Hematopoietic multipotent progenitor cell (in vitro differentiated cells): ENCODE measurements at places on chromosomes 11 and 22.

DNA sequence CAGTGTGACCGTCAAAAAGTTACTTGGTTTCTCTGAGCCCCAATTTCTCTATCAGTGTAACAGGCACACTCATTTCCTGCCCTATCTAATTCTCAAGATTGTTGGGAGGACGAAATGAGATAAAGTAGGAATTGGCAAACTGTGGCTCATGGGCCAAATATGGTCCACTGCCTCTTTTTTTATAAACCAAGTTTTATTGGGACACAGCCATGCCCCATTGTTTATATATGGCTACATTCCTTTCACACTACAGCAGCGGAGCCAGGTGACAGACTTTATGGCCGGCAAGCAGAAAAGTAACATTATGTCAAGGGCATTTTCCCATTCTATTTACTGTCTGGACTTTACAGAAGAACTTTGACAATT is 116.7 kb upstream of the TIMP3 start:
- DNase-seq = no peak

- DNase-seq = no peak
These were observed 73.4 kb downstream of the MED15 start for GRCh38 chr22:20580611-20581502.

DNA sequence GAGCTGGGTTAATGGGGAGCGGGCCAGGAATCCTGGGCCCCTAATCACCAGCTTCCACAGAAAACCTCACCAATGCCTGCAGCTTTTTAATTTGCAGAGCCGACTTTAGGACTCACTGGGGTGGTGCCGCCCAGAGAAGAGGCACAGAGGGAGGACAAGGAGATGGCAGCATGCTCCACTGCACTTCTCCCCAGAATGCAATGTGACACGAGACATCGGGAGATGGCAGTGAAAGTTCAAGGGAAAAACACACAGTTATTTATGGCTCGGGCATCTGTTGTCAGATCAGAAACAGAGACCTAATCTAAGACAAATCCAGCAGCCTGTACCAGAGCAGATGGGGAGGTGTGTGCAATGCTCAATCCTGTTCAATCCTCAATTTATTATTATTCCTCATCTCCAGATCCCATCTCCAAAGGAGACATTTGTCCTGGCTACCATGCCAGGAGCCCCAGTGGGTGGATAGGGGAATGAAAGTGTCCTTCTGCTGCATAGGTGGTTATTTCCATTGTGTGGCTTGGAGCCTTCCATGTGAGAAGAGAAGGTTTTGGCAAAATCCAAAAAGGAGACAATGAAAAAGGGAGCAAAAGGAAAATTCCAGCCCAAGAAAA is 250.0 kb downstream of the NXPE2 start:
- no peak for DNase-seq

GRCh38 chr11:113163291-113164030 is 150.9 kb upstream of the TTC12 start:
- no peak for DNase-seq

GRCh38 chr22:44964722-44965078 is 45.1 kb downstream of the PHF21B start:
- DNase-seq = no peak

- no peak for DNase-seq
These were observed 65.4 kb downstream of the MTMR3 start for GRCh38 chr22:29948385-29948769.

DNA sequence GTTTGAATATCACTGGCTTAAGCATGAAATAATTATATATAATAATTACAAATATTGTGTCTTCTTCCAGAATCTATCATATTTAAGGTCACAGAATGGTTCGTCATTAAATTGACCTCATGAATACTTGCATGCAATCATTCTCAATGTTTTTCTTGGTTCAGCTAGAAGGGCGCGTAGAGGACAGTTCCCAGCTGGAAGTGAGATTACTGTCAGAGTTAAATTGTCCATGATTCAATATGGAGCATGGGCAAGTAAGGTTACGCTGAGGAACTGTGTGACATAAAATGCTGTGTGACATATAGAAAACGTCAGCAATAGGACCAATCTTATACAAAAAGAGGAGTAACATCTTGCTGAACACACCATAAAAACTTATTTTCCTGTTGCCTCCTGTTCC is 2423.5 kb upstream of the RAG2 start:
- DNase-seq = no peak

DNA sequence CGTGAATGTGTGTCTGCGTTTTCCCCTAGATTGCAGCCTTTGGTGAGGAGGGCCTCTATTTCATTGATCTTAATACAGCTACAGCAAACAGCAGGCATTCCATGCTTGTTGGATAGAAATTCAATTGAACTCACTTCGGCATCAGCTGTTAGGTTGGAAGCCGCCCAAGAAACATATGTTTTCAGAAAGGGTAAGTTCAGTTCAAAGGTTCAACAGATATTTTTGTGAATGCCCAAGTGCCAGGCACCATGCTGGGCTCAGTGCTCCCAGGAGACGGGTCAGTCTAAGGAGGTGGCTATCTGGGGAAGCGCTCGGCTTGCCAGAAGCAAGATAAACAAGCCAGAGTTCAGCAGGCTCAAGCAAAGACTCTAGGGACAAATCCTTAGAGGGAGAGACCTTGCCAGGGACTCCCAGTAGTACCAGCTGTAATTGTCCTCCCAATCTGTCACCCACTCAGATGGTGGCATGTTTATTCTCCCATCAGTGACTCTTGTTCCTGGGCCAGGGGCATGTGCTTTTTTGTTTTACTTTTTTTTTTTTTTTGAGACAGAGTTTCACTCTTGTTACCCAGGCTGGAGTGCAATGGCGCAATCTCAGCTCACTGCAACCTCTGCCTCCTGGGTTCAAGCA is 64.5 kb upstream of the LARGE1 start:
- no peak for DNase-seq

DNA sequence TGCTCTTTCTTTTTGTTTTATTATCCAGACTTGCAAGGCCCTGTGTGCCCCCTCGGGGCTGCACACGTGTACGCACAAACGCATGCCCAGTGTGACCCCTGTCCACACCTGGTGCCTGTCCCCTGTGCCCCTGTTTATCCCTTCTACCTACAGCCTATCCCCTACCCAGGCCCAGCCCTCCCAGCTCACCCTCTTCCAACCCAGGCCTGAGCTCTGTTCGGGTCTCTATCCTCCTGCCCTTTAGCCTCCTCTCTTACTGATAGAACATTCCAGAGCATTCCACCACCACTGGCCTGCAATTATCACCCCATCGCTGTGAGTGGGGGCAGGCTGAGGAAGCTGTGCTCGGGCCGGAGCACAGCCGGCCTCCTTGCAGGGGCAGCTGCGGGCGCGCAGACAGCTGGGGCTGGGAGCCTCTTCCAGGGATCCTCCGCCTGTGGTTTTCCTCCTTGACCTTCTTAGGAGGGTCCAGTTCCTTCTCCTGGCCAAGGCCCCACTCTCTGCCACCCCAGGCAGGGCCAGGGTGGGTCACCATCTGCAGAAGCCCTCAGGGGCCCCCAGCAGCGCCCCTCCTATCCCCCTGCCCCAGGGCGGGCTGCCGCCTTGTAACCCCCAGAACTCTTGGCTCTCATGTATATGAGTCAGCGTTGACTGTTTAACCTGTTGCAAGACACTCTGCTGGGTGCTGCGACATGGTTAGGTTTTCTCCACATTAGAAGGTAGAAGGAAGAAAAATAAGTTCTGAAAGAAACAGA is 41.8 kb upstream of the KCNQ1OT1 start:
- peak; percentile 54 for DNase-seq

GRCh38 chr11:63680834-63681320 is 423 bp upstream of the RTN3 start:
- DNase-seq = no peak

DNA sequence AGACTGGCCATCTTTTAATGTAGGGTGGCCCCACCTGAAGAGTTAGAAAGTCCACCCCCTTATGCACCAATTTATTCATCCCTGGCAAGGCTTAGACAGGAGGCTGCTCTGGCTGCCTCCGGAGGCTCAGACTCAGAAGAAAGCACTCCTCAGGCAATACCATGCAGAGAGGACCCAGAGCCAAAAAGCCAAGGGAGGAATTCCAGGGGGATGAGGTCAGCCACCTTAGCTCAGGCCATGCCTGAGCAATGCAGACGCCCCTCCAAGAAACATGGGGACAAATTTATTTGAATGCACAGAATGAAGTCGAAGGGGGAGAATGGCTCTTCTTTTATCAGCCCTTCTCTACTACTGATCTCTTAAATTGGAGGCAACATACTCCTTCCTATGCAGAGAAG is 39.7 kb upstream of the GLYAT start:
- no peak for DNase-seq

- DNase-seq = no peak
These were observed 11.1 kb downstream of the SPTBN2 start for GRCh38 chr11:66717925-66718319.

GRCh38 chr22:28835630-28836189 is 35.3 kb upstream of the XBP1 start:
- DNase-seq = no peak

DNA sequence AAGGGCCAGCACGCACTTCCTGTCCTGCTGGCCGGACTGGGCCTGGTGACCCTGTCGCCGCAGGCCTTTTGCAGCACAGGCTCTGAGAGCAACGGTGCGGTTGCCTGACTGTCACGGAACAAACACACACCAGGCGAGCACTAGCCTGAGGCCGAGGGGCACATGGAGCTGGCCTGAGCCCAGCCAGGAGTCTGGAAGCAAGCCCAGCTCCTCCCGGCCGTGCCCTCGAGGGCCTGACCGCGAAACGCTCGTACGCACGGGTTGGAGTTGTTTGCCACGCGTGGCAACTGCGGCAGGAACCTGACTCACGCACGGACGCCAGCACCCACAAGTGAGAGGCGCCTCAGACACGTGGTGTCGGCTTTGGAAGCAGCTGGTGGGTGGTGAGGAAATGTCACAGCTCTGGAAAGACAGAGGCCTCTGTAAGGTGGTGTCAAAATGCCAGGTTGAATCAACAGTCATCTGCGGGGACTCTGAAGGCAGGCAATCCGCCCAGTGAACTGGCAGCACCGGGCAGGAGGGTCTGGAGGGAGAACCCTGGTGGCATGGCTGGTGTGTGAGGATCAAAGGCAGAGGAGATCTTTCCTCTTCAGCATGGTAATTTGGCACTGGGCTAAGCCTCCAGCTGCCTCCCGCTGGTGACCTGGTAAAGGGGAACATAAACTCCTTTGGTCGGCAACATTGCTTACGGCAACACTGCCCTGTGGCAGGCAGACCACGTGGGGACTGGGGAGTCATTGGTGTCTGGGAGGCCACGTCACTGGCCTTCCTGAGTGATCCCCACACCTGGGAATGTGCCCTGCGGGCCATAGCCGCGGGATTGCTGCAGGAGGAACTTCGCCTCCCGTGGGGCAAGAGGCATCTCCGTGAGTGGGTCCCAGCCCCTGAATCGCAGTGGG is 15.3 kb upstream of the IL17REL start:
- DNase-seq = no peak

DNA sequence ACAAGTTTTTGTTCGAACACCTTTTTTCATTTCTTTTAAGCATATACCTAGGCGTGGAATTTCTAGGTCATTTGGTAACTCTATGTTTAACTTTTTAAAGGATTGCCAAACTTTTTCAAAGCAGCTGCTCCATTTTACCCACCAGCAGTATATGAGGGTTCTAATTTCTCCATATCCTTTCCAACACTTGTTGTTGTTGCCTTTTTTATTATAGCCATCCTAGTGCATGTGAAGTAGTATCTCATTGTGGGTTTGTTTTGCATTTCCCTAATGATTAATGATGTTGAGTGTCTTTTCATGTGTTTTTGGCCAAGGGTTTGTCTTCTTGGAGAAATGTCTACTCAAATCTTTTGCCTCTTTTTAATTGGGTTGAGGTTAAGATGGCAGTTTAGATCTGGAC is 24.5 kb downstream of the CSTPP1 start:
- no peak for DNase-seq

GRCh38 chr11:48062649-48063048 is 82.3 kb downstream of the PTPRJ start:
- DNase-seq = no peak

DNA sequence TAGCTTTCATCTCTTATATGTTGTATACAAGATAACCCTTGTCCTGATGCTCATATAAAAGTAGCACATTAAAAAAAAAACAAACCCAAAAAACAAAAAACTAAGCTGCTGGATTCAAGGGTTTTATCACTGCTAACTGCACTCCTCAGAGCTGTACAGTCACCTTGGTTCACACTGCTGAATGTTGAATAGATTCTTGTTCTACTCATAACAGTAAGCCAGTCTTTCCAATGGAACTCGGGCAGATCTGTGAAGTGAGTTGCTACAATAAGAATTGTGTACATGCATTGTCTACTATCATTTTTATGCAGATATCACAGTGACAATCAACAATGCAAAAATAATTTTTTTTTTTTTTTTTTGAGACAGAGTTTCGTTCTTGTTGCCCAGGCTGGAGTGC is 4.7 kb downstream of the HARBI1 start:
- DNase-seq = no peak

DNA sequence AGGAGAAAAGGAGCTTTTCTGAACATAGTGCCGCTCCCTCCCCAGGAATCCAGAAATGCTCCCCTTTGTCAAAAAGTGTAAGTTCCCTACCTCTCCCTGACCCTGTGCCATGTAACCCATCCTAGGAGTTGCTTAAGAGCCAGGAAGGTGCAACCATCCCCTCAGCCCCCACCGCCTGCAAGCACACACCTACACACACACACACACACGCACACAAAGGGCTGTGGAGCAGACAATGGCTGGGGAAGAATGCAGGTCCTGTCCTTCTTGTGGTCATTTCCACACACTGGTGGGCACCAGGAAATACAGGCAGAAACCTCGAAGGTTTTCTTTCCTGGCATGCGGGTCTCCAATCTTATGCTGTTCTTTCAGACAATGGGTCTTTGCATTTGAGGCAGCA is 1.2 kb downstream of the P2RX3 start:
- DNase-seq = no peak

DNA sequence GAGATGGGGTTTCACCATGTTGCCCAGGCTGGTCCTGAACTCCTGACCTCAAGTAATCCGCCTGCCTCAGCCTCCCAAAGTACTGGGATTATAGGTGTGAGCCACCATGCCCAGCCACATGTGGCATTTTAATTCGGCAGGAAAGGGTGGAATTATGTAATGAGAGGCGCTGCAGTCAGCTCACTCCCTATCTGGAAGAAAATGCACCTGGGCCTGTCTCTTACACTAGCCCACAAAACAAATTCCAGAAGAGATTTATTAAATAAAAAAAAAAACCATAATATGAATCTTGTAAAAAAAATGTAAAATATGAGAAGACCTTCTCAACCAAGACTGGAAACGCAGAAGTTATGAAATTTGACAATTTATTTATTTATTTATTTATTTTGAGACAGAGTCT is 8.2 kb upstream of the KAT5 start:
- DNase-seq = no peak

- DNase-seq = no peak
These were observed 107.2 kb downstream of the TSPAN18 start for GRCh38 chr11:44833877-44834452.

GRCh38 chr11:77823775-77824174 is 2.8 kb downstream of the AAMDC start:
- DNase-seq = no peak

- DNase-seq = peak; percentile 73
These were observed 14.3 kb upstream of the FGF19 start for GRCh38 chr11:69718147-69718546.
